ENCODE measurements at places on chromosomes 16 and 17. TPM values are rescaled to one million over a fixed set of nuclear protein-coding genes. Genes with fewer than 3 reads are reported as not detected.
A peak's percentile ranks its signal among the peaks of the same experiment; 100 is the strongest.

- H3K36me3 ChIP-seq: no peaks in the 10 kb centered on the region
- no peak overlapping the region for H3K27ac ChIP-seq
- H3K4me1 ChIP-seq: no peaks in the 10 kb centered on the region
- no peaks in the 10 kb centered on the region for H3K27me3 ChIP-seq
- no peak overlapping the region for H3K4me3 ChIP-seq
- DNase-seq: no peak
Observed at GRCh38 chr17:43382776-43383175, 16.0 kb upstream of the ARL4D start.

RTN4RL1 gene
- polyA plus RNA-seq: 1.8 TPM

DNA sequence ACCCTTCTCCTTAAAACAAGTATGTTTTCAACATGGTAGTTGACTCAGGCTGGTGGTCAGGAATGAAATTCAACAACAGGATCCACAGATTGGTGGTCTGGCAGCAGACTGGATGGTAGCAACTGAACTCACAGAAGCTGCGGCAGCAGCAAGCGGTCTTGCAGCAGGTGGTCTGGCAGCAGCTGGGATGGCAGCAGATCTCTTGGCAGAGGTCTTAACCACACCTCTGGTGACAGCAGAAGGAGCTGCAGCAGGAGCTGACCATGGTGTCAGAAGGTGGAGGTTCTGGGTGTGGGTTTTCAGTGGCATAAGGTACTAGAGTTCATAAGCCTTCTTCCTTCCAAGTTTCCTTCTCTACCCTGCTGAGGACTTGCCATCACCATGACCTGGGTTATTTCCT is 2.2 kb upstream of the KRTAP4-1 start:
- H3K27me3 ChIP-seq: no peaks in the 10 kb centered on the region
- H3K4me3 ChIP-seq: no peak overlapping the region
- no peaks in the 10 kb centered on the region for H3K36me3 ChIP-seq

DNA sequence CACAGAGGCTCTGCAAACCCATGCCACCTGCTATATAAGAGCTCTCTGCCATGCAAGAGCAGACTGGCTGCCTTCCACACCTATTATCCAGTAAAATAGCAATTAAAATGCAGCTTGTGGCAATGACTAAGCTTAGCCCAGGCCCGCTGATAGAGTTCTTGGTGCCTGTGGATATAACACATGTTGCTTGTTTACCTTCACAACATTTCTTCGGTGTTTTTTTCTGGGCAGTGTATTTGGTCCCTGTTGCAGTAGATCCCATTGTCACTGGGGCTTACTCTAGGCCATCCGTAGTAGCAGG is 63.5 kb downstream of the SPECC1 start:
- no peaks in the 10 kb centered on the region for H3K36me3 ChIP-seq
- no peak for DNase-seq
- no peaks in the 10 kb centered on the region for H3K27me3 ChIP-seq
- H3K4me1 ChIP-seq: no peaks in the 10 kb centered on the region
- H3K27ac ChIP-seq: no peak overlapping the region
- no peak overlapping the region for H3K4me3 ChIP-seq

STH gene
- polyA plus RNA-seq: not detected

DNA sequence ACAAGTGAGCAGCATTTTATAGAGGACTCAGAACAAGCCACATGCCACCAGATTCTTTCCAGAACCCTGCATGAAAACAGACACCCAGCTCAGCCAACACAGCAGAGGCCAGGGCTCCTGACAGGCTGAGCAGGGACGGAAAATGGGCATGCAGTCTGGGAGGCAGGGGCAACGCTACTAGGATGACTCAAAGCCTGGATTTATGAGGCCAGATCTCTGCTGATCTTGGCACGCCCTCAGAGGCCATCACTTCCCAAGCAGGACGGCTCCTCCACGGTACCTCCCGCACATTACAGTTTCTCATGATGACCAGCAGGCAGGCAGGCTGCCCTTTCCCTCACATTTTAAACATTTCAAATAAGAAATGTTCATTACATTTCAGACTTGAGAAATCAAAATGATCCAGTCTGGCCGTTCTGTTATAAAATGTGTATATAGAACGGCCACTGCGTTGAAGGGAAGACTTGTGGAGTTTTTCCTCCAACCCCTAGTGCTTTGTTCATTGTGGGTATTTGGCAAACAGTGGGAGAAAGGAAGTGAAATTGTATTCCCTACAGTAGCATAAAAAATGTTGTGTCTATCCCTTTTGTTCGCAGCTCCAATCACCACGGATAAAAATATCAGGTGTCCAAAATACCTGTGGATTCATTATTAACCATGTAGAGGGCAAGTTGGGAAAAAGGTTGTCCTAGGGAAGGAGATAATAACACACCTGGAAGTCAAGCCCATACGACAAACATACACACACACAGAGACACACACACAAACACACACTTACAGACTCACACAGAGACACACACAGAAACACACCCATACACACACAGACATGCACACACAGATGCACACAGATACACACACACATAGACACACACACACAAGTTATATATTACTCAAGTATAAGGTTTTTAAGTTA is 64.8 kb upstream of the ADAMTS18 start:
- peak; percentile 19 for DNase-seq
- no peaks in the 10 kb centered on the region for H3K4me1 ChIP-seq
- H3K27me3 ChIP-seq: peaks cover 3% of the 10 kb centered on the region
- no peak overlapping the region for H3K27ac ChIP-seq
- no peak overlapping the region for H3K4me3 ChIP-seq

- no peaks in the 10 kb centered on the region for H3K27me3 ChIP-seq
- H3K4me3 ChIP-seq: no peak overlapping the region
- no peaks in the 10 kb centered on the region for H3K36me3 ChIP-seq
- H3K27ac ChIP-seq: no peak overlapping the region
Observed at GRCh38 chr16:17302620-17303019, 168.1 kb downstream of the XYLT1 start.

MT1M gene
- 6.0 TPM for polyA plus RNA-seq

- no peak overlapping the region for H3K4me3 ChIP-seq
- no peaks in the 10 kb centered on the region for H3K27me3 ChIP-seq
- H3K4me1 ChIP-seq: no peaks in the 10 kb centered on the region
Observed at GRCh38 chr17:11081342-11081741, 159.7 kb upstream of the SHISA6 start.

KIF19 gene
- 0.64 TPM for polyA plus RNA-seq

DNA sequence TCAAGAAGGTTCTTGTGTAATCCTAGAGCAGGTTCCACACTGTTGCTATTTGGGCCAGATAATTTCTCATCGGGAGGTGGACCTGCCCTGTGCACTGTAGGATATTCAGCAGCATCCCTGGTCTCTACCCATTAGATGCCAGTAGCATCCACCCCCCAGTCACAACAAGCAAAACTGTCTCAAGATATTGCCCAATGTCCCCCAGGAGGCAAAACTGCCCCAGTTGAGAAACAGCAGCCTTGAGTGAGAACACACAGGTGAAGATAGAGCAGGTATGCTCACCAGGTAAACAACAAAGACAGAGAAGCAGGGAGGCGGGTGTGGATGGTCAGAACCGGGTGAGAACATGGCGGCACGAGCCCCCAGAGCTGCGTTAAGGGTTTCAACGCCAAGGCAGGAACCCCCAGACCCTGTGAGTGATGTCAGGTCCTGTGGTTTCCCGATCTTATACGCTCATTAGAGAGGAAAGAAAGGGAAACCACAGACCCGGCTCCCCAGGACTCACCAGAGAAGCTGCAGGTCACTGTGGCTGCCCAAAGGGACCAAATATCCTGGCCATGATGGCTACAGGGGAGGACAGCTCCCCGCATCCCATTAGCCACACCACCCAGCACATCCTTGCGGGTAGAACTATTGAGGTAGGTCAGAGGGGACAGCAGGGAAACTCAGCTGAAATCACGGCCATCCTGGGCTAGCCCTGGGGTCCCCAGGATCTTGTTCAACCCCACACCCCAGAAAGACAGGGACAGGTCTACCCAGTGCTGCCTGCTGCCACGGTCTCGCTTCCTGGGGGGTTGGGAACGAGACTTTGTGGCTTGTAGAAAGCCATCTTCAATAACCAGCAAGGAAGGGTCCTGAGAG is 21.2 kb downstream of the CDC42EP4 start:
- no peak overlapping the region for H3K4me3 ChIP-seq
- no peaks in the 10 kb centered on the region for H3K27me3 ChIP-seq
- H3K27ac ChIP-seq: peak overlapping the region; percentile 93
- no peak for DNase-seq
- peaks cover 98% of the 10 kb centered on the region for H3K4me1 ChIP-seq

GRCh38 chr17:9001559-9001958 is 19.8 kb upstream of the NTN1 start:
- peaks cover 42% of the 10 kb centered on the region for H3K27me3 ChIP-seq
- no peaks in the 10 kb centered on the region for H3K4me1 ChIP-seq
- H3K4me3 ChIP-seq: no peak overlapping the region
- H3K36me3 ChIP-seq: no peaks in the 10 kb centered on the region
- H3K27ac ChIP-seq: no peak overlapping the region

MEIOB gene
- not detected for polyA plus RNA-seq

GPATCH8 gene
- polyA plus RNA-seq: 7.2 TPM

- H3K4me3 ChIP-seq: no peak overlapping the region
- no peaks in the 10 kb centered on the region for H3K27me3 ChIP-seq
- no peaks in the 10 kb centered on the region for H3K4me1 ChIP-seq
- DNase-seq: no peak
- no peaks in the 10 kb centered on the region for H3K36me3 ChIP-seq
- no peak overlapping the region for H3K27ac ChIP-seq
Observed at GRCh38 chr16:72255786-72256185, 83.8 kb upstream of the PMFBP1 start.

GRCh38 chr16:55510185-55510805 is 1.4 kb downstream of the LPCAT2 start:
- H3K4me1 ChIP-seq: no peaks in the 10 kb centered on the region
- no peaks in the 10 kb centered on the region for H3K27me3 ChIP-seq
- no peak for DNase-seq

DDX5 gene
- polyA plus RNA-seq: 1,098 TPM
